ENCODE measurements at places on chromosomes 1 and 21. TPM values are rescaled to one million over a fixed set of nuclear protein-coding genes. Genes with fewer than 3 reads are reported as not detected.

TMEM39B gene
- total RNA-seq, result 5.5 TPM

SNAP47 gene
- total RNA-seq, result 63.1 TPM

APCS gene
- not detected for total RNA-seq

KDF1 gene
- not detected for total RNA-seq

TRAF5 gene
- total RNA-seq, result 9.7 TPM

LCE1D gene
- not detected for total RNA-seq

TRIM67 gene
- total RNA-seq, result not detected

CD58 gene
- total RNA-seq, result 9.6 TPM

MUL1 gene
- total RNA-seq, result 33.2 TPM

CCDC181 gene
- 0.50 TPM for total RNA-seq

ZFP69 gene
- 3.6 TPM for total RNA-seq

MCOLN3 gene
- 5.8 TPM for total RNA-seq

PADI6 gene
- not detected for total RNA-seq

FAM131C gene
- total RNA-seq, result 0.50 TPM

HOOK1 gene
- under 0.01 TPM for total RNA-seq

CORT gene
- not detected for total RNA-seq

ITGB3BP gene
- total RNA-seq, result 9.3 TPM

NTNG1 gene
- 11.6 TPM for total RNA-seq

TSPEAR gene
- total RNA-seq, result not detected

H6PD gene
- total RNA-seq, result 52.9 TPM

PADI2 gene
- 0.15 TPM for total RNA-seq

KAZN gene
- total RNA-seq, result 3.3 TPM

NEK2 gene
- total RNA-seq, result 1.5 TPM

RGS5 gene
- total RNA-seq, result 1.6 TPM

ARHGAP29 gene
- 36.7 TPM for total RNA-seq

SLAMF9 gene
- not detected for total RNA-seq

SLC9A1 gene
- 11.9 TPM for total RNA-seq

PLCH2 gene
- under 0.01 TPM for total RNA-seq

NUF2 gene
- 3.5 TPM for total RNA-seq

FAM3B gene
- not detected for total RNA-seq

CNTN2 gene
- total RNA-seq, result not detected

AP4B1 gene
- 27.2 TPM for total RNA-seq

CADM3 gene
- not detected for total RNA-seq

GBP4 gene
- total RNA-seq, result 0.15 TPM

BCL2L15 gene
- total RNA-seq, result under 0.01 TPM

NASP gene
- total RNA-seq, result 23.0 TPM

ESPN gene
- under 0.01 TPM for total RNA-seq

CACHD1 gene
- 4.5 TPM for total RNA-seq

NOS1AP gene
- 0.29 TPM for total RNA-seq

Data from smooth muscle cell of trachea (primary cell).